ENCODE measurements at places on chromosomes 11 and 22. TPM values are rescaled to one million over a fixed set of nuclear protein-coding genes. Genes with fewer than 3 reads are reported as not detected.

The APOL6 gene
- 7.5 TPM for total RNA-seq

DNA sequence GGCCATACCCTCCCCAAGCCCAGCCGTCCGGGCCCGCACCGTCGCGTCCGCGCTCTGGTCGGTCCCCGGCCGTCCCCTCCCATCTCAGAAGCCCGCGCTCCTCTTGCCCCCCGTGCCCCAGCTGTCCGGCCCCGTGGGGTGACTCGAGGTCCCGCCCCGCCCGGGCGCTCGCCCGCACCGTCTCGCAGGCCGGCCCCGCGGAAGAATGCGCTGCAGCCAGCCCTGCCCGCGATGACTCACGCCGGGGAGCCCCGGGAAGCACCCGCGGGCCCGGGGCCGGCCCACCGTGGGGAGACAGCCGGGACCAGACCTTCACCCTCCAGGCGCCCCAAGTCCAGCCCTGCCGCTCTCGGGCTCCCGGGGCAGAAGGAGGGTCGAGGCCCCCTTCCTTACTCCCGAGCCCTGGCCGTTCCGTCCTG is 320 bp upstream of the PHLDA2 start:
- H3K36me3 ChIP-seq: no peaks in the 10 kb centered on the region
- peaks cover 20% of the 10 kb centered on the region for H3K4me1 ChIP-seq

- no peak overlapping the region for H3K4me3 ChIP-seq
- no peaks in the 10 kb centered on the region for H3K36me3 ChIP-seq
- no peak for DNase-seq
- peaks cover 68% of the 10 kb centered on the region for H3K27me3 ChIP-seq
- H3K4me1 ChIP-seq: no peaks in the 10 kb centered on the region
Measured at GRCh38 chr22:43210631-43211515, 23.9 kb upstream of the TTLL12 start.

- H3K4me3 ChIP-seq: no peak overlapping the region
- no peak overlapping the region for H3K27ac ChIP-seq
- peaks cover 8% of the 10 kb centered on the region for H3K27me3 ChIP-seq
- H3K36me3 ChIP-seq: no peaks in the 10 kb centered on the region
- DNase-seq: no peak
- no peaks in the 10 kb centered on the region for H3K4me1 ChIP-seq
Measured at GRCh38 chr22:46501701-46502100, 35.7 kb downstream of the CELSR1 start.

The SUSD2 gene
- total RNA-seq: 0.94 TPM

The INS gene
- not detected for total RNA-seq

GRCh38 chr11:45151362-45151982 is 5.0 kb downstream of the PRDM11 start:
- no peak for DNase-seq
- no peak overlapping the region for H3K27ac ChIP-seq
- peaks cover 37% of the 10 kb centered on the region for H3K4me1 ChIP-seq
- H3K36me3 ChIP-seq: no peaks in the 10 kb centered on the region
- no peaks in the 10 kb centered on the region for H3K27me3 ChIP-seq
- no peak overlapping the region for H3K4me3 ChIP-seq

- H3K36me3 ChIP-seq: no peaks in the 10 kb centered on the region
- peaks cover 6% of the 10 kb centered on the region for H3K27me3 ChIP-seq
- no peak overlapping the region for H3K4me3 ChIP-seq
- DNase-seq: no peak
- H3K4me1 ChIP-seq: peaks cover 27% of the 10 kb centered on the region
Measured at GRCh38 chr11:75592715-75593114, 30.7 kb downstream of the SERPINH1 start.

- no peak for DNase-seq
- H3K4me3 ChIP-seq: no peak overlapping the region
Measured at GRCh38 chr22:22388494-22388893, 120.0 kb downstream of the ZNF280B start.

The ADORA2A gene
- total RNA-seq: 4.0 TPM

GRCh38 chr11:74025467-74026166 is 16.7 kb upstream of the UCP3 start:
- H3K27me3 ChIP-seq: no peaks in the 10 kb centered on the region
- H3K4me1 ChIP-seq: peaks cover 5% of the 10 kb centered on the region
- H3K4me3 ChIP-seq: no peak overlapping the region
- H3K36me3 ChIP-seq: no peaks in the 10 kb centered on the region
- DNase-seq: no peak
- H3K27ac ChIP-seq: no peak overlapping the region

The P4HA3 gene
- total RNA-seq: not detected

GRCh38 chr11:19355601-19356000 is 114.9 kb upstream of the E2F8 start:
- no peak overlapping the region for H3K4me3 ChIP-seq
- no peak overlapping the region for H3K27ac ChIP-seq
- no peak for DNase-seq
- no peaks in the 10 kb centered on the region for H3K4me1 ChIP-seq

DNA sequence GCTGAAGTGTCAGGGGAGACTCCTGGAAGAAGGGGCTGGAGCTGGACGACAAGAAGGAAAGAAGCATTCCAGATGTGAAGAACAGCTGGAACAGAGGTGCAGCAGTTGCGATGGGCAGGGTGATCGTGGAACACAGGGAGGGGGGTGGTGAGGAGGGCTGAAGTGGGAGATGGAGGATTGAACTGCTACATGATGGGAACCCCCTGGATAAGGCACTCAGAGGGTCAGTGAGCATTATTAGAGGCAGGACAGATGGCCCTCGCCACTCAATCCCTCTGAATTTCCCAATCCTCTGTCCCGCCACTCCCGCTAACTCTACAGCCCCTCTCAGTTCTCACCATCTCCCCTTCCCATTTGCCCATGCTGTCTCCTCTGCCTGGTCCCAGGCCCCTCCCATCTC is 14.0 kb downstream of the SERPINH1 start:
- DNase-seq: no peak
- peaks cover 3% of the 10 kb centered on the region for H3K36me3 ChIP-seq
- H3K27ac ChIP-seq: no peak overlapping the region
- no peak overlapping the region for H3K4me3 ChIP-seq
- H3K4me1 ChIP-seq: peaks cover 7% of the 10 kb centered on the region

- no peak for DNase-seq
- no peak overlapping the region for H3K4me3 ChIP-seq
Measured at GRCh38 chr11:88799771-88800500, 265.8 kb downstream of the GRM5 start.

GRCh38 chr22:21657360-21658032 is 8.3 kb upstream of the PPIL2 start:
- H3K27ac ChIP-seq: peak overlapping the region; percentile 64
- H3K4me1 ChIP-seq: peaks cover 30% of the 10 kb centered on the region
- peak; percentile 70 for DNase-seq

GRCh38 chr11:18144243-18144642 is 11.9 kb downstream of the MRGPRX3 start:
- no peaks in the 10 kb centered on the region for H3K36me3 ChIP-seq
- DNase-seq: no peak
- no peaks in the 10 kb centered on the region for H3K4me1 ChIP-seq

DNA sequence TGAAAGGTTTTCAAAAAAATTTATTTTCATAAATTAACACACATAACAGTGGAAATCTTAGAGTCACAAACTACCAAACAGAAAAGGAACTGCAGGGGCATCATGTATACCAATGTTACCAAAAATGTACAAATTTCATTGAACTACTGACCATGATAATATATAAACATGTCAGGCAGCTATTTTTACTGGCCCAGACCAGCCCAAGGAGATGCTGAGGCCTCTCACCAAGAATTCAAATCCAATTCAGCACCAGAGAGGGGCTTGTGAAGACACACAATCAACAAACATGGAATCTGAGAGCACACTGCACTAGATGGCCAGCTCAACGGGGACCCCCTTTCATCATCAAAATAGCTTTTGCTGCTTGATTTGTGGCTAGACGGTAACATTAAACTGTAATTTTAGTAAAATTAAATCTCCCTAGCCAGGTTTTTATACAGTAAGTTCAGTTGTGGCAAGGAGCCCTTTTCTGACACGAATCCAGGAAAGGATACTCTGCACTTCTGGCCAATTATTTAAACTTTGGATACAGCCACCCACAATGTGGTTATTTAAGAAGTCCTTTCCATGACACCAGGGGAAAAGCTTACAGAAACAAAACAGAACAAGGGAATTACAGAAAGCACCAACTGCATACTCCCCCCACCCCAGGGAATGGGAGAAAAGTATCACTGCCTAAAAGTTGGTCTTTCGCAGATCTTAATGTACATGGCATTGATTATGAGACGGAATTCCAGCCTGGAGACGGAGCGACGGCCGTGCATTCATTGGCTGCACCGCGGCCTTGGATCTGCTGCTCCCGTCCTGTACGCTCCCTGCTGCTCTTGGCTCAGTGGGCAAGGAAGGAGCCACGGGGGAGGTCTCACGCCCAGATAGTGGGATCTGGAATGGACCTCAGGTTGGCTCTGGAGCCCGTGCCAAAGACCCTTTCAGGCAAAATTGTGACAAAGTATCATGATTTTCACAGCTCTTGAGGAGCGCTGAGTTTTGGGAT is 19.6 kb upstream of the PISD start:
- no peak overlapping the region for H3K4me3 ChIP-seq
- peaks cover 7% of the 10 kb centered on the region for H3K4me1 ChIP-seq
- DNase-seq: no peak
- H3K36me3 ChIP-seq: peaks cover 5% of the 10 kb centered on the region
- no peaks in the 10 kb centered on the region for H3K27me3 ChIP-seq

- no peak overlapping the region for H3K4me3 ChIP-seq
- peaks cover 12% of the 10 kb centered on the region for H3K4me1 ChIP-seq
- no peak for DNase-seq
- no peaks in the 10 kb centered on the region for H3K27me3 ChIP-seq
- H3K27ac ChIP-seq: no peak overlapping the region
Measured at GRCh38 chr11:9600644-9601036, 27.2 kb downstream of the WEE1 start.

The CHRM4 gene
- total RNA-seq: not detected

The LRP4 gene
- total RNA-seq: 6.8 TPM

GRCh38 chr11:128908391-128909246 is 17.5 kb downstream of the KCNJ5 start:
- DNase-seq: no peak
- H3K4me1 ChIP-seq: no peaks in the 10 kb centered on the region
- H3K27ac ChIP-seq: no peak overlapping the region
- H3K4me3 ChIP-seq: no peak overlapping the region
- no peaks in the 10 kb centered on the region for H3K36me3 ChIP-seq

DNA sequence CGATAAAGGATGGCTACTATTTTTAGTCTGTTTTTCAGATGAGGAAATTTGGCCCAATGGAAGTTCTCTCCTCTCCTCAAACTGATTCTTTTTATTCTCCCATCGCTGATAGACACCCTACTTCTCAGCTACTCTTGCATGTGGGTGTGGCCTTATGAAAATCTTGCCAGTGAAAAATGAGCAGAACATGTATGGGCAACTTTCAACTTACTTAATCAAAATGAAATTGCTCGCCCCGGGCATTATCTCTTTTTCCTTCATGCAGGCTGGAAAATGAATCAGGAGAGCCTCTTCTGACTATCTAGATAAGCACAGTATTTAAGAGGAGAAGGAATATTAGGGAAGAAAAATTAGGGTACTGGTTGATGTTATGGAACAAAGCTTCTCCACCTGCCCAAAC is 2354.7 kb upstream of the RAG2 start:
- H3K27me3 ChIP-seq: no peaks in the 10 kb centered on the region
- no peak for DNase-seq
- H3K36me3 ChIP-seq: no peaks in the 10 kb centered on the region

GRCh38 chr11:18111005-18111404 is 5.1 kb upstream of the SAAL1 start:
- DNase-seq: no peak
- peaks cover 4% of the 10 kb centered on the region for H3K27me3 ChIP-seq
- H3K27ac ChIP-seq: no peak overlapping the region
- no peak overlapping the region for H3K4me3 ChIP-seq

DNA sequence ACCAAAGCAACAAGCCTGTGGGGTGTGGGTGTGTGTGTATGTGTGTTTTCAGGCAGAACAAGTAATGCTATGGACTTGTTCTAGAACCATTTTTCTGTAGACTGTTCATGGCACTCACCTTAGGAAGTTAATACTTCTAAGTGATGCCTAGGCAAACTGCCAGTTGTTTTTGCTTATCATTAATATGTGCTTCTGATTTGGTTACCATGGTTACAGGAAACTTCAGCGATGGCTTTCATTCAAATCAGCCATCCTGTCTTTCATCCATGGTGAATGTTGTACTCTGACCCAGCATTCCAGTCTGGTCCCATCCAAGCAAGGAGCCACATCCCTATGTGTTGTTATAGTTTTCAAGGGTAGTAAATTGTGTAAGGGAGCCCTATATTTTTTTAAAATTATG is 49.8 kb upstream of the ARHGAP20 start:
- H3K27me3 ChIP-seq: no peaks in the 10 kb centered on the region
- DNase-seq: no peak
- H3K27ac ChIP-seq: no peak overlapping the region
- no peaks in the 10 kb centered on the region for H3K36me3 ChIP-seq

The BBOX1 gene
- total RNA-seq: not detected

GRCh38 chr11:76788661-76789442 is 5.7 kb downstream of the TSKU start:
- peaks cover 92% of the 10 kb centered on the region for H3K4me1 ChIP-seq
- DNase-seq: peak; percentile 66
- H3K27me3 ChIP-seq: no peaks in the 10 kb centered on the region
- peak overlapping the region; percentile 54 for H3K27ac ChIP-seq
- no peak overlapping the region for H3K4me3 ChIP-seq

The JAM3 gene
- total RNA-seq: 2.8 TPM

The SLC2A11 gene
- total RNA-seq: 8.9 TPM

DNA sequence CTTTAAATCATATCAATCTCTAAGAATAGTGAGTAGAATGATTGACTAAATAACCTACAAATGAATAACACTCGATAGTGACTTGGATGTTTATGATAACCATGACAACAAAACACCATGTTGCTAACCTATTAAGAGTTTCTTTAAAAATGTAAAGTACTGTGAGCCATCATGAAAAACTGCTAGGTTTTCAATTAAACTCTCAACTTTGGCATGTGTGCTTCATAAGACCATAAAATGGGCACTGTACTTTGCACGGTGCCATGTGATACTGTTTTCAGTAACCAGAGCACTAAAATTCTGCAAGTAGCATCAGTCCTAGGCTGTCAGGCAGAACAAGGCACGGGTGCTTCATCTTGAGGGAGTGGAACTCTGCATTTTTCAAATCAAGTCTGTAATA is 96.2 kb upstream of the TRIM77 start:
- H3K27ac ChIP-seq: no peak overlapping the region
- no peak overlapping the region for H3K4me3 ChIP-seq
- no peaks in the 10 kb centered on the region for H3K36me3 ChIP-seq
- H3K4me1 ChIP-seq: no peaks in the 10 kb centered on the region

- H3K27me3 ChIP-seq: no peaks in the 10 kb centered on the region
- no peak overlapping the region for H3K27ac ChIP-seq
- no peak overlapping the region for H3K4me3 ChIP-seq
Measured at GRCh38 chr11:36790526-36790925, 192.5 kb upstream of the RAG2 start.

The PKNOX2 gene
- total RNA-seq: not detected

Measured in HepG2 (cell line).